ENCODE measurements at places on chromosomes 4 and X.

DNA sequence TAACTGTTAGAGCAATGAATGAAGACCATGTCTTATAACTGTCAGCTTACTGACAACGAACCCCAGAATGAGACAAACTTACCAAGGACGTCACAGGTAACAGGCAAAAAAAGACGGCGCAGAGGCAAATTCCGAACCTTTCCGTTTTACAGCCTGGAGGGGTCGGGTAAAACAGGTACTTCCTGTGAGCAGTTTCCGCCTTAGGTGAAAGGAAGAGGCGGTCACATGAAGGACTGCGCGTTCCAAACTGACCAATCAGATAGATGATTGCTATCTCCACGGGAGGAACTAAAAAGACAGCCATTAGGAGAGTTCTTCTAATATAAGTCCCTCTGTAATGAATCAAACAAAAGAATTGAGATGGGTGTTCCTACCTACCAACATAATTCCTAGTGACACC is at the start of gene COX7B2:
COX7B2 (minus strand) TSS at position 168 of the 400 bp plus-strand sequence. CDS start 174,053 bp downstream, outside the sequence.
- DNase-seq, result no peak

DNA sequence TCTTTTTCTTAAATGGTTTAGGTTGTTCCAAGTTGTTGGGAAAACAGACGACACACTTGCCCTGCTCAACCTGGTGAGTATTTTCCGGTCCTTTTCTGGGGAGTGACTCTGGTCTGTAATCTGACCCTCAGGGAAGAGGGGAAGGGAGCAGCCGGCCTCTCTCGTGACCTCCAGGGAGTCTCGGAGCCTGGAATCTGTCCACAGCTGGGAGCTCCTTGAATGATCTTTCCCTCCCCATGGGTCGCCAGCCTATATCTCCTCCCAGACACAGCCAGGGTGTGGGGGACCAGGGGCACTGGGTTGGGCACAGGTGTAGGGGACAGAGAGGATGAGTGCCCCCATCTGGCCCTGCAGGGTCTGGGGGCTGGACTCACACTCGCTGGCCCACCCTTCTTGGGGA is 18.9 kb downstream of the TMEM175 start:
- no peak for DNase-seq

- DNase-seq, result no peak
Measured at GRCh38 chr4:140568507-140569306, at the start of gene UCP1. TSS of gene UCP1 (minus strand) at chr4:140568961. CDS start at chr4:140568729, 232 bp downstream.

DNA sequence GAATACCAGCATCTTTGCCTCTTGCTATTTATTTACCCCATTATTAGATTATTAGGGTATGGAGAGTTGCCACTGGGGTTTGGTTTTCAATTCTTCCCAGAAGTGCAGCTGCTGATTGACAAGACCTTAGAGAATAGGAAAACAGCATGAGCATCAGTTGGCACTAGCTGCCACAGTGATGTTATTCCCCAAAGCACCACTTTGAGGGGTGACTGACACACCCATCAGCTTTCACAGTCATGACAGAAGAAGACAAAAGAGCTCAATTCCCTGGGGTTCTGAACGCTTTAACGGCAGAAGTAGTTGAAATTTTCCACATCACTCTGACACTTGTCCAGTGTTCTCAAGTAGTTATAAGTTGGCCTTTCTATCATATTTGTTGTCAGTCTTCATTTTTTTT is 55.0 kb upstream of the NR3C2 start:
- no peak for DNase-seq

- DNase-seq, result no peak
Measured at GRCh38 chrX:69988955-69989394, 60.8 kb downstream of the AWAT2 start.

GRCh38 chr4:38509551-38509950 is 154.4 kb upstream of the KLF3 start:
- no peak for DNase-seq

DNA sequence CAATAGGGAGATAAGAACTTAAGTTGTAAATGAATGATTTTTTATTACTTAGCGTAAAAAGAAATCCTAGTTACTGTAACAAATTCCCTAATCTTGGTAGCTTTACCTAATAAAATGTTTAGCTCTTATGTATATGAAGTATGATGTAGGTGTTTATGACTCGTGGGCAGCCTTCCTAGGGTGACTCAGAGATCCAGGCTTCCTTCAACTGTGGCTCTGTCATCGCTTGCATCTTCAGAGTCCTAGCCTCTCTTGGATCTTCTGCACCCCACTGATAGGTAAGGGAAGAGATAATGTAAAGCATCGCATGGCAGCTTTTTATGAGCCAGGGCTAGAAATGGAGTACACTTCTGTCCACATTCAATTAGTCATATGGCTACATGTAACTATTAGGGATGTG is 165.6 kb upstream of the GLRA2 start:
- no peak for DNase-seq

- no peak for DNase-seq
Measured at GRCh38 chrX:118218079-118218478, 101.5 kb upstream of the KLHL13 start.

GRCh38 chr4:153374442-153374841 is 30.0 kb downstream of the MND1 start:
- DNase-seq, result no peak

GRCh38 chr4:84631573-84631972 is 48.6 kb downstream of the CDS1 start:
- no peak for DNase-seq

DNA sequence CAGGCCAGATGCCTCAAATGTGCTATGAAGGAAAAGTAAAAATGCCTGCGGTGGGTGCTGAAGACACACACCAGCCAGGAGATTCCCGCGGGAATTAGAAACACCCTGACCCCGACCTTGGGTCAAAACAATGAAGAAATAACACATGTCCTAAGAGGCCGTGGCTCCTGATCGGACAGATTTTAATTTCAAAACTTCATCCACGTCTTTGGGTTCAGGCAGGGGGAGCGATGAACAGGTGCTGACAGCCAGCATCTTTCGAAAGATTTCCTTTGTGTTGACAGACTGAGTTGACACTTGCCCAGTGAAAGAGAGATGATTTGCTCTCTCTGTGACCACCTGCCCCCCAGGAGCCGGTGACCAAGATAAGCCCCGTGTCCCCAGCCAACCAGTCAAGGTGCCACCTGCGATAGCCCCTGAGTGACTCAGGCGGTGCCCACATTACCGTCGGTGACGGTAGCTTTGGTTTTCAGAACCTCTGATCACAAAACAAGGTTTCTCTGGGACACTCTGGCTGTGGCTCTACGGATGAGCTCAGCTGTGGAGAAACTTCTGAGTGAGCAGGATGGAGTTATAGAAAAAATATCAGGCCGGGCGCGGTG is 11.0 kb upstream of the IL3RA start:
- no peak for DNase-seq

GRCh38 chr4:518569-519083 is 19.6 kb downstream of the PIGG start:
- DNase-seq, result no peak

DNA sequence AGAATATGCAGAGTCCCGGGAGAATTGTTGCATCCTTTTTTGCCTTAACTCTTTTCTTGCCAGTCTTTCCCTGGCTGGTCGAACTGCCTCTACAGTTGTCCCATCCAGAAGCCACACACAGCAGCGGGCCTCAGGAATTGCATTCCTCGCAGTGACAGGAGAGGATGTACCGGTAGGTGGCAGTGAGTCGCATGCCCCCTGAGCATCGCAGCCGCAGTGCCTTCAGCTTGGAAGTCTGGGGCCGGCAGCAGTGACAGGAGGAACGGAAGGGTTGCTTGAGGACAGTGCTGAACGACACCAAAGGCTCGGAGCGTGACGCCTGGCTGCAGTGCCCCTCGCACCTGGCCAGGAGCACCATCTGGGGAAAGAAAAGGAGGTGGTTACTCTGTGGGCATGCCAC is 23.5 kb downstream of the NDP start:
- DNase-seq, result peak; percentile 50

- DNase-seq, result no peak
Measured at GRCh38 chrX:119647552-119648420, 41.6 kb upstream of the NKRF start.

Measured in hippocampal formation (tissue), 2 donors.